Suppressor macrophage (primary cell): ENCODE measurements at places on chromosomes 7 and 10.

GRCh38 chr7:87592300-87592699 lies 8.4 kb downstream of the ABCB1 start:
- no peak for DNase-seq

DNA sequence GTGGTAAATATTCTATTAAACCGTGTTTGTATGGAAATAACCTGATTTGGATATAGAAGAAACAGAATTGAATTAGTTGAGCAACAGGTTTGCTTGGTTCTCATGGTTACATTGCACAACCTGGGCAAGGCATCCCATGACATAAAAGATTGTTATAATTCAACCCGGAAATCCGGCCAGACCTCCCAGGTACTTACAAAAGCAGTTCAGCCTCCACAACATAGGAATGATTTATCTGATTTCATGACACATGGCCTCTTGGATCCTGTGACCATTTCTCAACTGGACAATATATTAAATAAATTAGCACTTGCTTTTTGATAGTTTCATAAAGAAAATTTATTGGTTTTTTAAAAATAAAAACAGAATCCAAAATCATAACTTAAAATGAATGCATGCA lies 55.1 kb upstream of the PTPN12 start:
- DNase-seq, result peak; percentile 73

DNA sequence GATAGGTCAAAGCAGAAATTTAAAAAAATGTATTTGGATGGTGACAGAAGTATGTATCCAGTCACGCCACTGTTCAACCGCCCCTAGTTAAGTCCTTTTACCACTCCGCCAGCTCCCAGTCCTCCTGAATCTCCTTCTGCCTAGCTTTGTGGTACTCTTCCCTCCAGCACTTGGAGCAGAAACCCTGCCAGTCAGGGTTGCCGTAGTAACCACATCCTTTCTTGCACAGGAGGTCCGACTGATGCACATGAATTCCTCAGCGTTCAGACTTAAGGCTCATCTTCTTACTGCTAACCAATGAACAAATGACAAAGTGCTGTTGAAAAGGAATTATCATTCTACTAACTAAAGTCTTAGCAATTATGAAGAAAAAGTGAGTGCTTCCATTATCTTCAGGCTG lies 175.3 kb upstream of the KCTD7 start:
- no peak for DNase-seq

DNA sequence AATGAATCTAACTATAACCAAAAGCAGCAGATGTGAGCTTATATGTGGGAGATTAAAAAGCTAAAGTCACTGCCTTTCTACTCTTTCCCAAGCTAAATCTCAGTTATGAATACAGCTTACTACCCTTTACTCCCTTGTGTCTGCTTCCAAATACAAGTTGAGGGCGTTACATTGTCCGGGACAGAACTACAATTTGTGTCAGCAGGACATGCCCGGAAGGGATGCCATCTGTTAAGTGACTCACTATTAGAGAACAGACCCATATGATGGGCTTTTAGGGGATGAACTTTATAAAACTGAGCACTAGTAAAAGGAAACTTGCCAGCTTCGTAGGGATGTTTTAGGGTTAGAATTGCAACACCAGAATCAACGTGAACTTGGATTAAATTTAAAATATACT lies 299.7 kb upstream of the CSTF2T start:
- DNase-seq, result no peak

GRCh38 chr7:132402751-132403245 lies 173.5 kb downstream of the PLXNA4 start:
- DNase-seq, result no peak

- peak; percentile 42 for DNase-seq
These were observed 9.6 kb downstream of the ATP5F1C start for GRCh38 chr10:7797582-7797981.
